ENCODE measurements at places on chromosomes 4 and X.

DNA sequence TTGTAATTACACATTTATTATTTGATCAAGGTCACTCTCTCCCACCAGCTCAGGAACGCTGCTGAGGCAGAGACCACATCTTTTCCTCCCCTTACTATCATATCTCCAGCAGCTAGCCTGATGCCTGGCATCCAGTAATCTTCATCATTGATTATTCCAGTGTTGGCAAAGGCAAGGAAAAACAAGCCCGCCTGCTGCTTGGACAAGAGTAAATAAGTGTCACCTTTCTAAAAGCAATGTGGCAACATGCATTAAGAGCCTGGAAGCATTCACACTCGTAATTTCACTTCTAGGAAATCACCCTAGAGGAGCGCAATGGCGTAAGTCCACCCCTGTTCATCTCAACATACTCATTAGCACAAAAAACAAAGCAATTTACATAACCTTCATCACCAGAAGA, 54.8 kb downstream of the APLN start:
- DNase-seq, result no peak

DNA sequence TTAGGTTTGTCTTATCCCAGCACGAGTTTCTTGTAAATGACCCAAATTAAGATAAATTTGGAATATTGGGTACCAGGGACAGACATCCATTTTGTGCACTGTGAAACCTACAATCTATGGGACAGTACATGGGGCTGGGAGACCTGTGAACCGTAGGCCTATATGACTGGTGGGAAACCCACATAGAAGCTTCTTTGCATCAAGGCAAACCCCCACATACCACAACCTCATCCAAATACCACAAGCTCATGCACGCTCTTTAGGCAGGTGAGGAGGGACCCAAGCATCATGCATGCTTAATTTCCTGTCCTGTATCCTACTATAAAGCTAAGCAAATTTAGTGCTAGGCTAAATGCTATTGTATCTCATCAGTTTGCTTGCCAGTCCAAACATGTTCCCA, 47.8 kb downstream of the NIPAL1 start:
- DNase-seq, result no peak

DNA sequence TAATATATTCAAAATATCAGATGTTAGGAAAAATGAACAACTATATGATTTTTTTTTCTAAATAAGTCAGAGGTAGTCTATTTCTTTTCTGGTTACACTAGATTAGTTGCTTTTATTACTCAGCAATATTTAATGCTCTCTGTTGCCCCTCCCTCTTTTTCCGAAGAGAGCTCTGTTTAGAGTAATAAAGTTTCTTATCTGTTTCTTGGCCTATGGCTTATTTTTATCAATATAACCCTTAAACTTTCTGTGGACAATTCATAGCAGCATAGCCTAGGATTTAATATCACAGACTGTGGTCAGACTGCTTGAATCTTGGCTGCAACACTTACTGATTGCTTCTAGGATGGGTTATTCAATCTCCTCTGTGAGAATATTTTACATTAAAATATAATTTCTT, 2315.4 kb upstream of the AGA start:
- no peak for DNase-seq

- peak; percentile 47 for DNase-seq
Measured at GRCh38 chrX:48021026-48021900, 14.5 kb downstream of the SPACA5 start.

Measured in stimulated activated CD8-positive, alpha-beta memory T cell treated with anti-CD3 and anti-CD28 coated beads, Interleukin-7, amount 100 ng/mL, for 4 hours (primary cell).